Left renal cortex interstitium (tissue), 4 donors: ENCODE measurements at places on chromosomes 6 and 20. TPM values are rescaled to one million over a fixed set of nuclear protein-coding genes. Genes with fewer than 3 reads are reported as not detected.

DNA sequence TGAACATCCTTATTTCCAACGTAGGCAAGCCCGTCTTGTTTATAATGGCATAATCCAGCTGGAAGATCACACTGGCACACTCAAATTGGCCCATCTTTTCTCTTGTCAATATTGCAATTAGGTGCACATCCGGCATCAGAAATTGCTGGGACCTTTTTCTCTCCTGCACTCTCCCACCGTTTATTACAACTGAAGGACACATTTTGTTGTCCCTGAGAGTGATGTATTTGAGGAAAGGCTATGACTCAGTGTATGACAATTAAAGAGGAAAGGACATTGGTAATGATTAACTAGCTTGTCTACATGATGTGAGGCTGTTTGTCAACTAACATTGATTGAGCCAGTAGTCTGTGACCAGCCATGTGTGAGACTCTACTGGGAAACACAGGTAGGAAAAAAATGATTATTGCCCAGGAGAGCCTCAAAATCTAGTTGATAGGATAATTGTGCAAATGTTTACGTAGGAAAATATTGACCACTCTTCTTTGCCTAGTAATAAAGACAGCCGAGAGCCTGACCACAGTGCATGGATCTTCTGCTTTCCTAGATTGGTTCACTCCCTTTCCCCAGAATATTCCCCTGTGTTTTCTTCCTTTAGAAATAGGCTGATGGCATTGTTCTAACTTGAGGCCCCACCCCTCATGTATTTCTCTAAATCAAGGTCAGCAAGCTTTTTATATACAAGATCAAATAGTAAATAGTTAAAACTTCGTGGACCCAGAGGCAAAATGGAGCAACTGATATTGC, 230.0 kb upstream of the BTBD3 start:
- DNase-seq = no peak

DNA sequence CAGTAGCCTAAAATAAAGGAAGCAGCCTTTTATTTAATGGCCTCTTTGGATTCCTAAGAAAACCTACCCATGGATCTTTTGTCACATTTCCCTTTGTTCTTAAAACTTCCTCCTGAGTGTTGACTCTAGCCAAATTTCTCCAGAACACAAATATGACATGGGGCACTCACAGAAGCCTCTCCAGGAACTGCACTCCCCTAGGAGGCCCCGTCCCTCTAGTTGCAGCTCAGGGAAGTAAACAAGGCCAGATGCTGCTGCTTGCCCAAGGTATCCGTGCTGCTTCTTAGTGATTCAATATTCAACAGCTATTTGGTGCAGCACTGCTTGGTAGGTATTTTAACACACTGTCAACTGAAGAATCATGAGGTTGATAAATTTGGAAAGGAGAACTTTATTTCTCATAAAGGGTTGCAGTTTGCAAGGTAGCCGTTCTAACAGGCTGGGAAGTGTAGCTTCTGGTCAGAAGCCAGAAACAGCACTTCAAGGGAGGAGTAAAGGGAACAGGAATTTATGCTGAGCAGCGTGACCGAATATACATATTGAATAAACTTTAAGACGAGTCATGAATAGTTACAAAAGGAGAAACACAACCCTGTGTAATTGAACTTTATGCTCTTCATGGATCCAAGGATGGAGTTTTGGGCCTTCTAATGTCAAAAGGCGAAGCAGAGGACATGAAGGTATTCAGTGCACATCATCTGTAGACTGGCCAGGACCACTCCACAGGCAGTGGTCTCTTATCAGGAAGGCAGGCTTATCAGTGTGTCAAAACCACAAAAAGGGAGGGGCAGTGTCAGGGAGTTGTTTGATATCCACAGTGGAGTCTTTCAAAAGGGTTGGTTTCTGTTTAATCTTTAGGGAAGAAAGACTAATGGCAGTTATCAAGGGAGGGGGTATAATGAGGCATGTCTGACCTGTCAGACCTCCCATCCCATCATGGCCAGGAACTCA, 63.3 kb downstream of the CD24 start:
- no peak for DNase-seq

LY86 gene
- polyA plus RNA-seq = 1.7 TPM

DNA sequence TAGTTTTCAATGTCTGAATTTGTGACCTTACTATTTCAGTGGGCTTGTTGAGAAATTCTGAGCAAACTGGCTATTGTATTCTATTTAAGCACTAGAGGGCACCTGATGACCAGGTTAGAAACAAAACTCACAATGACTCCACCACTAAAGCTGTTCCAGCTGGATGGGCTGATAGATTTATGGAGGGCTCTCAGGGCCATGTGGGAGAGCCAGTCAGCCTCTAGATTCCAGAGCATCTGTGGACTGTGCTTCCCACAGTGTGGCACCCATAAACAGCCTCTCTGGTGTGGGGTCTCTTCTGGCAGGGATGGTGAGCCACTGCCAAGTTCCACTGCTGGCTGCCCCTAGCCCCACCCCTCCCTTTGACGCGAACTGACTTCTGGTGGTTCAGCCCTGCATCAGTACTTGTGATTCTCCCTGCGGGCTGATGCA, 29.2 kb downstream of the C6orf58 start:
- DNase-seq = peak; percentile 29

DNA sequence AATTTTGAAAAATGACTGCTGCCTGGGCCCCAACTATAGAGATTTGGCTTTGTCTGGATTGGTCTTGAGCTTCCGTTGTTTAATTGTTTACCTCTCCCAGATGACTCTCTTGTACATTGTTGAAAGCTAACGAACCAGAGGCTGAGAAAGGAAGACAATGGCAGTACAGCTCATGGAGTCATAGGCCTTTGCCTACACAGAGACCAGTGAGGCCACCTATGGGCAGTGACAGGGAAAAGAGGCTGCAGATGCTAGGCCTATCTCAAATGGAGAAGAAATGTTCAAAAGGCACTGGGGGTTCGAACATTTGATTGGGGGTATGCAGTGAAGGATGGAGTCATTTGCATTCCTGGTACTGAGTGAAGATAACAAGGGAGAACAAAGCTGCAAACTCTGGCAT, 29.1 kb downstream of the OPN5 start:
- DNase-seq = no peak

TSPYL1 gene
- polyA plus RNA-seq = 105 TPM

GRCh38 chr6:152360034-152360433, 277.1 kb downstream of the SYNE1 start:
- DNase-seq = no peak

DNA sequence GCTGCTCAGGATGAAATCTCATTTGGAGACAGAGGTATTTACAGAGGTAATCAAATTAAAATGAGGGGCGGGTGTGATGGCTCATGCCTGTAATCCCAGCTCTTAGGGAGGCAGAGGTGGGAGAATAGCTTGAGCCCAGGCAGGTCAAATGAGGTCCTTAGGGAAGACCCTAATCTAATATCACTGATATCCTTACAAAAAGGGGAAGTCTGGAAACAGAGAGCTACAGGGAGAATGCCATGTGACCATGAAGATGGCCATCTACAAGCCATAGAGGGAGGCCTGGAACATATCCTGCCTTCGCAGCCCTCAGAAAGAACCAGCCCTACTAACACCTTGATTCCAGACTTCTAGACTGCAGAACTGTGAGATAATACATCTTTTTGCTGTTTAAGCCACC, 8.3 kb downstream of the MTCL3 start:
- DNase-seq = no peak

ZBTB9 gene
- 15.1 TPM for polyA plus RNA-seq

POM121L2 gene
- polyA plus RNA-seq = not detected

- DNase-seq = no peak
These were observed 122.4 kb downstream of the PTPRK start for GRCh38 chr6:128397996-128398395.

DNA sequence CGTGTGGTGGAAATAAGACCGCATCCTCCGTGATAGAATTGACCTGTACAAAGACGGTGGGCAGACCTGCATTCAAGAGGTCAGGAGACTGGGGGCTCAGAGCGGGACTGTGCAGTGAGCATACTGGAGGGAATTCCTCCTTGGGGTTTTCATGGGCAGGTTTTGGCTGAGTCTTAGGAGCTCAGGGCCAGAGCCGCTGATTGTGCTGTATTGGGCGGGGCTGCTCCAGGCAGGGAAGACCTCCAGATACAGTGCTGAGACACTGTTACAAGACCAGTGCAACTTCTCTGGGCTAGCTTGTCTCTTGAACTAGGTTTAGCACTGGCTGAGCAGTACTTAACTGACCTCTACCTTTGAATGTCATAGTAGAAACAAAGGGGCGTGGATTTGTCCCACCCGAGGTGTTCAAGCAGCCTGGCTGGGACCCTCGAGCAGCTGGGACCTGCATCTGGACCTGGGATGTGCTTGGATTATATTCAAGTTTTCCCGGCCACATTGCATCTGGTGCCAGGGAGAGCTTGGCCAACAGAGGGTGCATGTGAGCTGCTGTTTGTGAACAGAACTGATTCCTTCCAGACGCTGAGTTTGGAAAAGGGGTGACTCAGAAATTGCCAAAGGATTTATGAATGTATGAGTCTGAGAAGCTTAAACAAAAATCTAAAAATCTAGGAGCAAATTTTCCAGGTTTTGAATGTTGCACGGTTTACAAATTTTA, 33.4 kb upstream of the SLC22A1 start:
- DNase-seq = no peak

BNIP5 gene
- 0.21 TPM for polyA plus RNA-seq

GRCh38 chr6:116459927-116460326, 1.2 kb upstream of the CALHM6 start:
- DNase-seq = no peak

DNA sequence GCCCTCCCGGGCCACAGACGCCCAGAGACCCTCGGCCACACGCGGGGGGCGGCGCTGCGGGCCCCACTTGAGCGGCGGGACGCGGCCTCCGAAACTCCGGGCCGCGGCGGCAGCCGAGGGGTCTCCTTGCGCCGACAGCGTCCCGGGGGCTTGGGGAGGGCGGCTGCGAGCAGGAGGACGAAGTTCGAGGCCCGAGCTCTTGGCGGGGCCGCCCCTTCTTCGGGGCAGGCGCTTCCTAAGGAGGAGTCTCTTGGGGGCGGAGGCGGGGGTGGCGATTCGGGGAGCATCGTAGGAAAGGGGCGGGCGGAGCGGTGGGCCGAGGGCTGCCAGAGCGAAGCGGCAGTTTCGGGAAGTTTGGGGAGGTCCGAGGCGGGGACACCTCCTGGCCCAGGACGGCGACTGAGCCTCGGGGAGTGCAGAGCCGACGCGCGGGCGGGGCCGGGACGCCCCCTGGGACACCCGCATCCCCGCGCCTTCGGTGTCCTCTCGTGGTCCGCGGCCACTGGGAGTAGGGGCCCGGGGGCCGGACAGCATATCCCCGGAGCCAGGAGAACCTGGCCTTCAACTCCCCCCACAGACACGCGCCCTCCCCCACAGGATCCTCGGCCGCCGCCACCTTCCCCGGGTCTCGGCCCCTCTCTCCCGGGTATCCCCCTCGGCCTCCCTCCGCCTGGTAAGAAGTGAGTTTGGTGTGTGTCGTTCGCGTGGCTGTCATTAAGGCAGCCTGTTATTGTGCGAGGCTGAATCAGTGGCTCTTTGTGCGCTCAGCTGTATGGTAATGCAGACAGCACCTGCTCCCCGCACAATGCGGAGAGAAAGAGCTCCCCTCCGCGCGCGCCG, 613 bp upstream of the DLL1 start:
- no peak for DNase-seq

GRCh38 chr6:18264923-18265377, 620 bp upstream of the DEK start:
- DNase-seq = no peak

DNA sequence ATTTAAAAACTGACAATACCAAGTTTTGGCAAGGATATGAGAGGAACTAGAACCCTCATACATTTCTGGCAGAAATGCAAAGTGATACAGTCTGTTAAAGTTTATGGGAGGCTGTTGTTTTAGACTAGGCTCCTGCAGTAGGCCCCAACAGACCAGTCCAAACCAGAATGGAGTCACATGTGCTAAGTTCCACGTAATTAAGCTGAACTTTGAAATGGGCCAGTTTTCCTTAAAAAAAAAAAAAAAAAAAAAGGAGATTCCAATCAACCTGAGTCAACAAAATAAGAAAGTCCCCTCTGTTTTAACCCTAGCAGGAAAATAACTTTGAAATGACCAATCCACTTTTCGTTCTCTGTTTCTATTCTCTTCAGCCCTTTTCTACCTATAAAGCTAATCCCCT, 26.5 kb downstream of the IL17F start:
- no peak for DNase-seq

BANF2 gene
- 0.31 TPM for polyA plus RNA-seq

DNA sequence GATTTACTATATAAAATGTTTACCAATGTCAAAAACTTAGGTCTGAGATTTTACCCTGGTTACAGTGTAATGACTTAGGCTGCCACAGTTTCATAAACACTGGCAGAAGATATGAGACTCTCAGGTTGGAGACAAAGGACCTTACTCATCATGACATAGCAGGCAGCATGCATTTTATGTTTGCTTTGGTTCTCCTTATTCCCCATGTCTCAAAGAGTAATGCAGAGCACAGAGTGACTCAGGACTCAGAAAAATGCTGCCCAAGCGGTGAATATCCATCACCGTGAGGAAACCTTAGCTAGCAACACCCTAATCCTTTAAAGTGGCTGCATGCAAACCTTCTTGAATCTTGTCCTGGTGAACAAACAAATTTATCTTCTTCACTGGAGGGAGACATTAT, 112.1 kb upstream of the EYS start:
- no peak for DNase-seq

EHMT2 gene
- 84.5 TPM for polyA plus RNA-seq

DNA sequence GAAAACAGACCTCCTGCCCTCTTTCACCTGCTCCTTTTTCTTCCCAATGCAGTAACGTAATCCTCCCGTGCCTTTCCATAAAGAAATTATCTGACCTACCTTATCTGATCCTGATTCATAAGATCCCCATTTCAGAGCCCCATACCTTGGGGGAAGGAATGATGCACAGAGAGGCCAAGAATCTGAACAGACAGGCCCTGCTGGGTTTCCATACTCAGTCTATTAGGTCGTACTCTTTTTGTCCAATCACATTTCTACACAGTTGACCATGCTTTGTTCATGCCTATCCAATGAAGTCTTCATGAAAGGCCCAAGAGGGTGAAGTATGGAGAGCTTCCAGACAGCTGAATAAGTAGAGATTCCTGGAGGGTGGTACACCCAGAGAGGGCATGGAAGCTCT, 25.3 kb downstream of the SRPK1 start:
- no peak for DNase-seq

GRCh38 chr6:45483501-45483900, 105.8 kb upstream of the SUPT3H start:
- DNase-seq = no peak
